Activated T-helper 1 cell treated with anti-CD3 and anti-CD28 coated beads, Interleukin-2, amount 50 U/mL, for 16 hours (primary cell): ENCODE measurements at places on chromosomes 6 and 20.

GRCh38 chr6:149209871-149210775, 107.4 kb upstream of the TAB2 start:
- DNase-seq: no peak

DNA sequence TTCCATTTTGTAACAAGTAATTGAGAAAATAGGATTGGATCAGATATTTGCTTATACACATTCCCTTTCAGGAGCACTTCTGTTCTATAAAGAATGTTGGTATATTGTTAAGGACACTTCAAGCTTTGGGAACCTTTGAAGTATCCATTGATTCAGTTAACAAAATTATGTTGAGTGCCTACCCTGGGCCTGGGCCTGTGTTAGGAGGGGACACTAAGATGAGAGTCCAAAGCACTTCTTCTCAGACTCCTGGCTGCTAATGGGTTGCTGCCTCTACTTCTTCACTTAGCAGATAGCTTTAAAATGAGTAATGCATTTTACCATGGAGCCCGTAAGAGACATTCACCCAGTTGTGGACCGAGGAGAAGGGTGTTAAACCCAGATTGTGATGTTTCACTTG, 40.3 kb downstream of the PTPN1 start:
- no peak for DNase-seq

DNA sequence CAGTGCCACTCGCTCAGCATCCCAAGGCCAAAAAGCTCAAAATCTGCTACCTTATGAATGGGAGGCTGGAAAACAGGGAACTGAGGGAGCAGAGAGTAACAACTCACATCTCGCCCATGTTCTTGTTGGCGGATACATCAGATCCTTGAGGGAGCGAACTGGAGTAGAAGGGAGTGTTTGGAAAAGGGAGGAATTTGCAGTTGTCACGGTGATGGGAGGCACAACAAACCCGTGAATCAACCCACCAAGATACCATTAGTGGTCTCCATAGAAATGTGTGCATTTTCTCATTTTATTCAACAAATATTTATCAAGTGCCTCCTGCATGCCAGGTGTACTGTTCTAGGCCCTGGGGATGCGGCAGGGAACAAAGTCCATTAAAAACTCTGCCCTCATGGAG, 212.1 kb downstream of the EYA2 start:
- no peak for DNase-seq

DNA sequence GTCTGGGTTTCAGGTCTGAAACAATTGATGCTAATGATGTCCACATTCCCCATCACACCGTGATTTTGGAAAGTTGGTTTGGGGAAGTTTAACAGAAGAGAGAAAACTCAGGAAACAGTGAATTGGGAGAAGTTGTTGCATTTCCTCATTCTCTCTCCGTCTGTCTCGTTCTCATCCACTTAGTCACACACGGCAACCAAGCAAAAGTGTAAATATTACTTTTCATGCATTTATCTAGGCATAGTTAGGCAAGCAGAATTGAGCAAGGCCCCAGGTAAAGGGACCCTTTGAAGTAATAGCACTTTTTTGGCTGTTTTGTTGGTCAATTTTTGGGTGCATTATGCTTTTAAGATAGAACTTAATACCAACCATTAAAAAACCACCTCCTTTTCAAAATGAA, 137.0 kb upstream of the SULF2 start:
- no peak for DNase-seq

- DNase-seq: no peak
Measured at GRCh38 chr6:56949925-56950495, 4.9 kb upstream of the BEND6 start.

DNA sequence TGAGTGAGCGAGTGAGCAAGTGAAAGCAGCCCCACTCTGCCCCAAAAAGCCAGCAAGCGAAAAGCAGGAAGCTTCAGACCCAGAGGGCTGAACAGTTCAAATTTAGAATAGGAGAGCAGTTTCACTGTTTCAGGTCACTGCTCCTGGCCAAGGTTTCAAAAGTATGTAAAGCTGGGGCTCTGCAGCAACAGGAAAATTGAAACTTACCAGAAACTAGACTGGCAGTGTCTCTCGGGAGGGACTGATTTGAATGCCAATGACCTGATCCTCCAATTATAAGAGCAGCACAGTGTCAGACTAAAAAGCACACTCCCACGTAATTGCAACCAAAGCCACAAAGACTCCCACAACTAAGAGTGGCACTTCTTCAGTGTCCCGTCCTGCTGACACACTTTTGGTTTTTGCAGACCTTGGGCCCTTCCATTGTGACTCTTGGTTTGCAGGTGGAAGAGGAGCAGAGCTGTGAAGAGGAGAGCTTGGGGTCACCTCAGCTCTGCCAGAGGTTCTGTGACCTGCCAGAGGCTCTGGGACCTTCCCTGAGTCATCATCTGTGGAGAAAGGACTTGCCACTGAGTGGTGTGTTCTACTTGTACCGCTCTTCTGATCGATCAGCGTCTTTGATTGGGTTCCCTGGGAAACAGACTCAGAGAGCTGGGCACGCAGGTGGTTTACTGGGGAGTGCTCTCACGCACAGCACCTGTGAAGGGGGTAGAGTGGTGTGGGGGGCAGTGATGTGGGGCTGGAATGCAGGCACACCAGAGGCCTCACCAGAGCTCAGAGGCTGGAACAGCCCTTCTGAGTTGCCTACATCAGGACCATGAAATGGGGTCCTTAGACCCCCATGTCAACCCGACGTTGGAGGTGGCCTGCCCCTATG, 52.7 kb upstream of the PTGIS start:
- DNase-seq: no peak
